ENCODE measurements at places on chromosomes 3 and 15.

GRCh38 chr15:79520654-79521053 is 88.5 kb downstream of the MINAR1 start:
- DNase-seq, result no peak

DNA sequence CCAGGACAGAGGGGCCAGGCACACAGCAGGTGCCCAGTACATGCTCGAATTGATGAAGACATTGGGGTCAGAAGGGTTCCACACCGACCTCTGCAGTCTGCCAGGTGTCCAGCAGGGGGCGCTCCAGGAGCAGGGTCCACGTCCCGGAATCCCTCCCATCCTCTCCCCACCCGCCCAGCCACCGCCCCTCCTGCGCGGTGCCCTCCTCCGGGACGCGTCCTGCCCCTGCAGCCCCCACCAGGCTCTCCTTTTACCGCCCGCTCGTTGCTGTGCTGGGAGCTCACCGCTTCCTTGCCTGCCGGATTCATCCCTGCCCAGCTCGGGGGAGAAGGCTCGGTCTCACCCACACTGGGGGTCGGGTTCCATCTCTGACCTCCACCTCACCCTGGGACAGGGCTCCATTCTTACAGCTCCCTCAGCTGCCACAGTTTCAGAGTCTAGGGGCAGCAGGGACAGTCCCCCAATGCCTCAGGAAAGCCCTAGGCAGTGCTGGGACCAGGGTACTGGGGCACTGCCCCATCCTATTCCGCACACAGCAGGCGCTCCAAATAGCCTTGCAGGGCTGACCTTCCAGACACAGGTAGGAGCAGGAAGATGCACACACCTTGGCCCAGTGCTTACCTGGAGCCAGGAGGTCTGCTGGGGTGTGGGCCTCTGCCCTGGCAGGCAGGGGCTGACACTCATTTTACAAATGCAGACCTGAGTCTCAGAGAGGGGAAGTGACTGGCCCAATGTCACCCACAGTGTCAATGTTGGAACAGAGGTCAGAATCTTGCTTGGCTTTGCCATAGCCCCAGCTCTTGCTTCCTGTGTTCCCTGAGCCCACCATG is 31.0 kb downstream of the GRIP2 start:
- peak; percentile 83 for DNase-seq

DNA sequence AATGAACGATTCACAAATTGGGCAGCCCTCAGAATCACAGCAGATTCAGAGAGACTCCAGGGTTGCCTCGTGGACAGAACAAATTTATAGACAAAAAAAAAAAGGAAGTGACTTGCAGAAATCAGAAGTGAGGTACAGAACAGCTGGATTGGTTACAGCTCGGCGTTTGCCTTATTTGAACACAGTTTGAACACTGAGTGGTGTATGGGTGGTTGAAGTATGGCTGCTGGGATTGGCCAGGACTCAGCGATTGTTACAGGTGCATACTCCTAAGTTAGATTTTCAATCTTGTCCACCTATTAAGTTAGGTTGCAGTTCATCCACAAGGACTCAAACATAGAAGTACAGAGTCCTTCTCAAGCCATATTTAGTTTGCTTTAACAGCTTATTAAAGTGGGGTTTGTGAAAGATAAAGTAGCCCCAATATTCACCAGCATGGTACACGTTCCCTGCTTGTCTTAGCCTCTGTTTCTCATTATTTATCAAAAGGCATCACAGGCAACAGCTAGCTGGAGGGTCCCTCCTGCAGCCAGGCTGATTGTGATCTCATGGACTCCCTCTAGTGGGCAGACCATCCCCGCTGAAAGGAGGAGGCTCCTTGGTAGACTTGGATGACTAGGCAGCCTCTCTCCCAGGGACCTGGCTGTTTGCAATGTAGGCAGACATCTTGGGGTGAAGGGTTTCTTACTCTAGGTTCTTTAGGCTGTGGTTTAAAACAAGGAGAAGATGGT is 17.6 kb upstream of the ALDH1L1 start:
- DNase-seq, result peak; percentile 52

- no peak for DNase-seq
Measured at GRCh38 chr3:28376424-28376823, 27.8 kb upstream of the AZI2 start.

GRCh38 chr3:72133329-72134011 is 348.5 kb upstream of the PROK2 start:
- no peak for DNase-seq

DNA sequence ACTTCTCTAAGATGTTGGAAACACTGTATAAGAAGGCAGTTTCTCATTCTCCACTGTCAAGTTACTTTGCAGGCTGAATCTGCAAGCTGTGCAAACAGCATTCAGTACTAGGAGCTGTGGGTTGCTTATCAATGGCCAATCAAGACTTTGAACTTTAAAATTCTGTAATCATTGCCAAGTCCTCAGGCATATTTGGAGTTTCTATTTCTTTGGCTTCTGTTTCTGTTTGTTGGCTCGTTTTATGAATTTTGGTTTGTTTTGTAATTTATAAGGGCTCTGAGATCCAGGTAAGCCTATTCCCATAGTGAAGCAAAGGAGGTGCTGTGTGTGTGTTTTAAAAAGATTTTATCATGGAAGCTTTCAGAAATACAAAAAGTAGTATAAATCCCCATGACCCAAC is 32.1 kb downstream of the TLNRD1 start:
- DNase-seq, result no peak

DNA sequence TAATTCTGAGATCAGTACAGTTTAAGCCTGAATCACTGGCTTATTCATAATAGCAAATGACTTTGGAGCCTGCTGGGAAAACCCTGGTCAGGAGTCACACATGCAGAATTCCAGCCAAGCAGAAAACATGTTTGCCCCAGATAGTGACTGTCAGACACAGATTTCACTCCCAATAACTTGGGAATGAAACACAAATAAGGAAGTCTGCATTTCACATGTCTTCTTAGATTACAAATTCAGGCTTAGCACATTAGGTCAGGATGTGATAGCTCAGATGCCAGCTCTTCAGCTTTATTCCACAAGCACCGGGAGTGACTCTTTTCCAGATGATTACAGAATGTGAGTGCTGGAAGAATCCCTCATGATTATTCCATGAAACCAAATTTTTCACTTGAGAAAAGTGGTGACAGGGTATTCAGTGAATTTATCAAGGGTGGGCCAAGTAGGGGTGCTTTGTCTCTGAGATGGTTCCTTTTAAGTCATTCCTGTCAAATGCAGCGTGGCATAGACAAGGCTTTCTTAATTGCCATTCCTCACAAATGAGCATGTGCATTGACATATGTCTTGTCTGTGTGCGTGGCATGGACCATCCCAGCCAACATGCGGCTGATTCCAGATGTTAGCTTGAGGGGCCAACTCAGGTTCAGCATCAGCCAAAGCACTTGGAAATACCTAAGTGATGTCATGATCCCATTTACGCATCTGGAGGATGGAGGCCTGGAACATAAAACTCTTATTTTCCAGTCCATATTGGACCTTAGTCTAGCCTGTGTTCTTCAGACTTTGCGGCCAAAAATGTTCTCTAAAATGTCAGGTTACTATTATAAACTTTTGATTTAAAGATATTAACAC is 191.0 kb downstream of the EPHB1 start:
- no peak for DNase-seq

DNA sequence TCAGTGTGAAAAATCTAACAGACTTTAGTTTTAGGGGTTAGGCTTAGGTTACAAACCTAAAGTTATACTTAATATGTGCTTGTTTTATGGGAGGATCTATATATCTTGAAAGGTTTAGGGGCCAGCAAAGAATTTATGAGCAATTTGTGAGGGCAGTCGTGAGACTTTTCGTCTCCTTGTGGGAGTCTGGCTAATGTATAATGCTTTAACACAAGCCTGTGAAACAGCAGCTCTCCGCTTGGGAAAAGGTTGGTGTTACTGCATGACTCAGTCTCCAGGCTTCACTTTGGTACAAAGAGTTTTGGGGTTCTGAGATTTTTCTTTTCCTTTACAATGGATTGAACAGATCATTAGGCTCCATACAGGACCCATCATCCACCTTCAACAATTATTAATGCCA is 79.0 kb upstream of the MFGE8 start:
- DNase-seq, result no peak

GRCh38 chr3:66478960-66479359 is 21.9 kb downstream of the LRIG1 start:
- DNase-seq, result no peak

DNA sequence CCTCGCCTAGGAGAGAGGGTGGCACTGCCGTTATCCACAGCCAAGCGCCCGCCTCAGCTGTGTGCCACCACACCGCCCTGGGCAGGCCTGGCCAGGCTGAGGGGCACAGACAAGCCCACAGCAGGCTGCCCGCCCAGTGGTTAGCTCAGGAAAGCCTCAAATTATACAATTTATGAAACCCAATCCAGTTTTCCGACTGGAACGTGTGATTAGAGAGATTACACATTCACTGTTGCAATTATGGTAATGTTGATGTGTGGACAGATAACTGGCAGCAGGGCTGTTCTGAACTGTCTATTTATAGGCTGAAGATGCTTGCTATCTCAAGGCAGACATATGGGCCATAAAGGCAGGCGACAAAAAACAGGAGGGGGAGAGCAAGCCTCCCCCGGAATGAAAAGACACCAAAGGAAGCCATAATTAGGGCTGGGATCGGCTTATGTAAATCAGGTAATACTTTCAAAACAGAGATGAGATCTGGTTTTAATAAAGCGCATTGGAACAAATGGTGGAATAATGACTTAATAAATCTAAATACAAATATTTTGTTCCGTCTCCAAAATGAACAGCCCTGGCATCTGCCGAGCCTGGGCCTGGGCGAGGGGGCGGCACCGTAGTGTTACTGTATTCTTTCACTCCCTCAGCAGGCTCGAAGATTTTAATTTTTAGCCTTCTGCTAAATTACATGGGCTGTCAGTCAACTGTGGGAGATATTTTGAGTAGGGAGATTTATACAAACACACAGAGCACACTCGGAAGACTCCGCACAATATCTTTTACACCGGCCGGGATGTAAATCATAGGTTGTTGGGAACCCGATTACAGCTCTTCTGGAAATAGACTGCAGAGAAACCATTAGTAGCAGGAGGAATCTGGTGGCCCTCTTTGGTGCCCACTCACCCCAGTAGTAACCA is 103.1 kb upstream of the TLE3 start:
- DNase-seq, result no peak

DNA sequence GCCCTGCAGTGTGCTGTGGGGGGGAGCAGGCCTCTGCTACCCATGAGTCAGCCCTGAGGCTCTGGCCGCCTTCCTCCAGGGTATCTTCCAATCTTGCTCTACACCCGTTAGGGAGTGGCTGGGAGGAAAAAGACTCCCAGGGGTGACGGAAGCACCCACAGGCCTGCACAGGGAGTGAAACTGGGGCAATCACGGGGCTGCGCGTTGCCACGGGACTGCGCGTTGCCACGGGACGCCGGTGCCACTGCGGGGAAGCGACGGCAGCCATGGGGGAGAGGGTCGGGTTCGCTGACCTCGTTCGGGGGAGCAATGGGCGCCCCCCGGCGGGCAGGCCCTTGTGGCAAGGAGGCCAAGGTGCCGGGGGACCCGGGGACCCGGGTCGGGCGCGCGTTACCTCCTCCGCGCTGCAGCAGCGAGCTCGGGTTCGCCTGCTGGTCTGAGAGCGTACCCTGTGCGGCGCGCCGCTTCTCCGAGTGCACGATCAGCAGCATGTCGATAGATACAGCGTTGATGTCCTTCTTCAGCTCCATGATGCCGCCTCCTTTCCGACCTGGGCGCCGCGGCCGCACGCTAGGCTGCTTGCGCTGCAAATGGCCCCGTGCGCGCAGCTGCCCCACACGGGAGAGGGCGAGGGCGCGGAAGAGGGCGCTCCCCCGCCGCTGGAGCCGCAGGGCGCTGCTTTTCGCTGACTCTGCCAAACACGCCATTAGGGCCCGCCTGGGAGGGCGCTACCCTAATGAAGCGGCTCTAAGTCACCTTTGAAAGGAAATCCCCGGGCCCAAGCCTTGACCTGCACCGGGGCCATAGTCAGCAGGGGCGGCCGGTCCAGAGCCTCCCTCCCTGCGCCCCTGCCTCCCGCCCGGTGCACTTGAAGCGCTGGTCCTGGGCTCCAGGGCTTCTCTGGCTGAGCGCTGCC is at the start of gene KY:
Gene KY, minus strand, starts transcription at position 592 of the 916 bp plus-strand sequence. Its CDS starts 62 bp downstream, at position 530.
- DNase-seq, result peak; percentile 72

GRCh38 chr3:48140336-48140757 is 47.9 kb downstream of the CDC25A start:
- no peak for DNase-seq

DNA sequence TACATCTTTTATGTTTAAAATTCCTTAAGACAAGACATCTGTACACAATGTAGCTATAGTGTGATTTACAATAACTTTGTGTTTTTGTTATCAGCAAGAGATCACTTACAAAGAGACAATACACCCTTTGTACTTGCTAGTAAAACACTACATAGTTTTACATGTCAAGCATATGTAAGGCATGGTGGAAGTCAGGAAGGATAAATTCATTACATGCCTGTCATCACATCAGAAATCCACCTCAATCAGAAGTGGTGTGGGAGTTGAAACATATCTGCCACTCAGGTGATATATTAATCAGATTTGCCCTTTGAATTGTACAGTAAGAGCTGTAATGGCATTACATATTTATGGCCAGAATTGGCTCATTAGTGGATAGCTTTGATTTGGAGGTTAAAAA is 95.5 kb downstream of the MBNL1 start:
- DNase-seq, result no peak

DNA sequence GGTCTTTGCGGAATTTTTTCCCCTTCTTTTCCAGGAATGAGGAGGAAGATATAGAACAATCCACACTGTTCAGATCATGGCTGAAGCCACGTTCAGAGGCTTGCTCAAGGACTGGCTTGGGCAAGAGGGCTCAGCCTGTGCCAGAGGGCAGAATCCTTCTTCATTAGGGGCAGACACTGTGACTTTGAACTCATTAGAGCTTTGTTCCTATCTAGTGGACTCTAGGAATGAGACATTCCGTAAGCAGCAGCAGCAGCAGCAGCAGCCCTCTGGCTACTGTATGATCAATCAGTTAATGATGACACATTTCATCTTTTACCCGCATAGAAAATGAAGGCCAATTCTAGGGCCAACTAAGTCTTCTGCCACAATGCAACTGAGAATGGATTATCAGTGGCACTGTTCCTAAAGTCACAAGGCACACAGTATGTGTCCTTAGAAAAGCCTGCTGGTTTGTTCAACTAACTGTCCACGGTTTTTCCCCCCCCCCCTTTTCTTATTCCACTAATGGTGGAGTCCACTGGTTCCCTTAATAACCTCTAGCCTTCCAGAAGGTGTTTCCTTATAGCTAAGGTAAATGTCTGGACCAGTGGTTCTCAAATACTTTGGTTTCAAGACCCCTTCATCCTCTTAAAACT is 1.7 kb upstream of the RAB8B start:
- DNase-seq, result no peak

DNA sequence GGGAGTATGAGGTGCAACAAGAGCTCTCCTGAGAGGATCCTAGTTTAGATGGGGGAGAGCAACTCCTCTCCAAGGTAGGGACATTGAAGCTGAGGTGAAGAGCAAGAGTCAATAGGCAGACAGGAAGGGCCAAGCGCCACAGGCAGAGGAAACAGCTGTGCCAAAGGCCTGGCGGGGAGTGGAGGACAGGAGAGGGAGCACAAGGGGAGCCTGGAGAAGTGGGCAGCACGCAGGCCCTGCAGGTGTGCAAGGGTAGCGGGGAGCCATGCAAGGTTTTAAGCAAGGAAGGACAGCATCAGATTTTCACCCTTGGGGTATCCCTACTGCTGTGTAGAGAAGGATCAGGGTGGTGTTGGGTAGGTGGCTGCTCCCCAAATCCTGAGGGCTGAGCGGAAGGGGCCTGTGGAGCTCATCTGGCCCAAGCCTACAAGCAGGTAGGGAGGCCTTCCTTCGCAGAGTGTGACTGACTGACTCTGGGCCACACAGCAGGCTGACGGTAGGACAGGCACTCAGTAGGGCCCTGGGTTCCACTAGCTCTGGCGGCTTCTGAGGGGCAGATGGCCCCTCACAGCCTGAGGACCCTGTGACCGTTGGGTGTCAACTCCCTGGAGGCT is 13.3 kb downstream of the CHST13 start:
- no peak for DNase-seq

GRCh38 chr3:164450276-164450905 is 627.9 kb downstream of the SI start:
- no peak for DNase-seq
